Fibroblast of lung (primary cell): ENCODE measurements at places on chromosomes 3 and 15. TPM values are rescaled to one million over a fixed set of nuclear protein-coding genes. Genes with fewer than 3 reads are reported as not detected.

DNA sequence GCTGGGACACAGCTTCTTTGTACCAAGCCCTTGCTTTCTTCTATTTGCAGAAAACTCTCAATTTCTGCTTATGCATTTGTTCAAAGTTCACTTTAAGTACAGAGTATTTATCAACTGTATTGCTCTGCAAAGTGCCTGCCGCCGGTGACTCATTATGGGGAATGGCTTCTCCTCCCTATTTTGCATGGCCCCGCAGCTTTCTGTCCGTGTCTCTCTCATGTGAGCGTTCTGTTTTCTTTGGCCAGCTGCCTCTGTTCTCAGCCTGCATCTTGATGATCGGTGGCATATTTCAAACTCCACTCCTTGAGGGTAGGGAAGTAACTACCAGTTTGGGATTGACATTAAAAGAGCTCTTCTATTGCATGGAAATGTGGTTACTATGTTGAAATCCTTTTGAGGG, 28.6 kb upstream of the ST8SIA2 start:
- DNase-seq: peak; percentile 24

GRCh38 chr15:74138642-74139041, 8.3 kb downstream of the ISLR2 start:
- no peak for DNase-seq

- DNase-seq: no peak
Measured at GRCh38 chr3:187665010-187665409, 5.2 kb downstream of the SST start.

C3orf70 gene
- total RNA-seq: 0.26 and 0.33 TPM in 2 replicates

GRCh38 chr15:57036352-57036751, 117.9 kb downstream of the TCF12 start:
- no peak for DNase-seq

DNA sequence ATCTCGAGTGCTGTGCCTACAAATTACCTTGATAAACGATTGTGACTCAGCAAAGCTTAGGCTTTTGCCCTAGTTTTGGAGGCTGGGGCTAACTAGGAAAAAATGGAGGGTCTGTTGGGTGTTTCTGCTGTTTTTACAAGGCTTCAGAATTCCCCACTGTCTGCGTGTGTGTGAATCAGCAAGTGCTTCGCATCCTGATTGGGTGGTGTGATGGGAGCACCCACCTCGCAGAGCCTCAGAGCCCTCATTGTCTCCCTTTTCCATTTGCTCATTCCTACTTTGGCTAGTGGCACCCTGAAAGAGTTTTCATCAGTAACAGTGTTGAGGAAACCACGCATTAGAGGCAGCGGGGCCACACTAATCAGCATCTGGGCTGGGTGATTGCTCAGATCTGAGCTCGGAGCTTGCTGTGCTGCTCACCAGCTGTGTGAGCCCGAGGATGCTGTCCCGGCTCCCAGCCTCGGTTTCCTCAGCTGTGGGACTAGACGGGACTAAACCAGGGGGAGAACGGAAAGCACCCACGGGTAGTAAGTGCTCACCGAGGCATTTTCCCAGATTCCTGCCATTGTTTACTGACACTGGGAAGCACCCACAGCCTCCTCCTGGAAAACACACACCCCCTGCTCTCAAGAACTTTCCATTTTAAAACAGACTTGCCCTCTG, 40.6 kb downstream of the GOLGA8S start:
- DNase-seq: no peak

LXN gene
- 168 and 495 TPM in 2 replicates for total RNA-seq

DNA sequence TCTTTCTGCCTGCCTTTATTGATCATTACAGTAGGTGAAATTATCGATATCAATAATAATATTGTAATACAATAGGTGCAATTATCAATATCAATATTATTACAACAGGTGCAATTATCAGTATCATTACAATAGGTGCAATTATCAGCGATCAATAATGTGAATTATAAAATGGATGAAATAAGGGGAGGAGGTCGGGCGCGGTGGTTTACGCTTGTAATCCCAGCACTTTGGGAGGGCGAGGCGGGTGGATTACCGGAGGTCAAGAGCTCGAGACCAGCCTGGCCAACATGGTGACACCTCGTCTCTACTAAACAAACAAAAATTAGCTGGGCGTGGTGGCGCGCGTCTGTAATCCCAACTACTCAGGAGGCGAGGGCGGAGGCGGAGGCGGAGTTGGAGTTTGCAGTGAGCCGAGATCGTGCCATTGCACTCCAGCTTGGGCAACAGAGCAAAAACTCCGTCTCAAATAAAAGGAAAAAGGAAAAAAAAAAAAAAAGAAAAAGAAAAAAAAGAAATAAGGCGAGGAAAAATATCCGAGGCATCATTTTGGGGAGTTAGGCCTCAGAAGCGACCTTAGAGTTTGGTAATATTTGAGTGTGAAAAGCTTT, 611 bp upstream of the BNIP2 start:
- DNase-seq: peak; percentile 54

CHRNA3 gene
- total RNA-seq: not detected in 2 replicates

DNA sequence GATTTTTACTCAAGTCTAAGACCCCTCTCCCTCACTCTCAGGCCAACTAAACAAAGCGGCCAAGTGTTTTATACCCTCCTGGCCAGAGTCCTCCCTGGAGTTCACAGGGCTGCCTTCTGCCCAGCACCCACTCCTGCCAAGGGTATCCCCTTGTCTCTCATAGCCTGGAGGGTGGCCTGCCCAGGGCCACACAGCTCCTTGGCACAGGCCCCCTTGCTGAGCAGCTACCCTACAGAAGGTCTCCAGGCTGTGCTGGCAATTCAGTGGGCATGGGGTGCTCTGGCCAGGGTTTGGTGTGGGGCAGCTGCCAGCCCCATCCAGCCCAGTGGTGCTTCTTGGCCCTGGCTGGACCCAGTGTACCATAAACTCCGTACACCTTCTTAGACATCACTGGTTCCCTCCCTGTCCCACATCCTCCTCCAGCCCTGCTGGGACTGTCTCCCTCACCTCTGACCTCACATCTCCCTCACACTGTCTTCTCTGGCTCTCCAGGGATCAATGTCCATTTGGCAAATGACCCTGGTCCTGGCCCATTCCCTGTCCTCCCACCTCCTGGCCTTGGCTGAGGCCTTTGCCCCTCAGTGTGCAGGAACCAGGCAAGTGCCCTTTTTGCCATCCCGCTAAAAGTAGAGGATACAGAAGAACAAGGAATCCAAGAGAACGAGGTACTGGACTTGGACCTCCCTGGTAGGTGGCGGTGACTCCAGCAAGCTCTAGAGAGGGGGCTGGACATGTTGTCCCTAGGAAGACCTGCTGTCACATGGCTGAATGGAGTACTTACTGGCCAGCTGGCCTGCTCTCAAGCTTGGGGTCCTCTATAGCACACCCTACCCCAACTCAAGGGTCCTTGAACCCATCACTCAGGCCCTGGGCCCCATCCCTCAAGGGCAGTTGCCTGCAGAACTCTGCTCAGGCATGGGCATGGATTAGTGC, 50.0 kb upstream of the TRPM1 start:
- DNase-seq: no peak

DNA sequence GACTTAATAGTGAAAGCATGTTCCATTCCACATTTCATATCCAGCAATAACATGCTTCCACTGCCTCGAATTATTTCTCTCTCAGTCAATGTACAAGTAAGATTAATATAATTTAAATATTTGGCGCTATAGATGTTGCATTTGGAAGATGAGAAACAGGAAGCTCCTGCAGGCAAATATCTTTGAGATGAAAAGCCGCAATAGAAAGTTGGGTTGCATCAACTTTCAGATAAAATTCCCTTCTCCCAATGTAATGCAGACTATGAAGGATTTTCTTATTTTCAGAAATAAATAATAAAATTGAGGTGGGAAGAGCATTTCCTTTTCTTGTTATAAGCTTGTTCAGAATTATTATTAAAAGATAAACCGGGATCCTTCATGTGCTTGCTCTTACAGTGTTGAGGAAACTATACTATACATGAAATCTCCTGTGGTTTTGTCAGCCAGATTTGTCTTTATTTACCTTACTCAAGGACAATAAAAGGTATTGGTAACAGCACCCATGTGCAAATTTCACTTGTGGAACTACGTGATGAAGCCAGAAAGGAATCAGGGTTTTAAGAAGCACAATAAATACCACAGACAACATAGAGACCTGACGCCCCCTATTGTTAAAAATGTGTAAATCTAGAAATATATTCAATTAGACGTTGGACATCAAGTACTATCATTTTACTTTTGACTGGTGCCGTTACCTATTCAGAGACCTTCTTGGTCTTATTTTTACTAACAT, 307.0 kb downstream of the ARPP21 start:
- peak; percentile 50 for DNase-seq

- peak; percentile 62 for DNase-seq
Measured at GRCh38 chr3:171187706-171188290, 161.3 kb upstream of the SLC2A2 start.

DNA sequence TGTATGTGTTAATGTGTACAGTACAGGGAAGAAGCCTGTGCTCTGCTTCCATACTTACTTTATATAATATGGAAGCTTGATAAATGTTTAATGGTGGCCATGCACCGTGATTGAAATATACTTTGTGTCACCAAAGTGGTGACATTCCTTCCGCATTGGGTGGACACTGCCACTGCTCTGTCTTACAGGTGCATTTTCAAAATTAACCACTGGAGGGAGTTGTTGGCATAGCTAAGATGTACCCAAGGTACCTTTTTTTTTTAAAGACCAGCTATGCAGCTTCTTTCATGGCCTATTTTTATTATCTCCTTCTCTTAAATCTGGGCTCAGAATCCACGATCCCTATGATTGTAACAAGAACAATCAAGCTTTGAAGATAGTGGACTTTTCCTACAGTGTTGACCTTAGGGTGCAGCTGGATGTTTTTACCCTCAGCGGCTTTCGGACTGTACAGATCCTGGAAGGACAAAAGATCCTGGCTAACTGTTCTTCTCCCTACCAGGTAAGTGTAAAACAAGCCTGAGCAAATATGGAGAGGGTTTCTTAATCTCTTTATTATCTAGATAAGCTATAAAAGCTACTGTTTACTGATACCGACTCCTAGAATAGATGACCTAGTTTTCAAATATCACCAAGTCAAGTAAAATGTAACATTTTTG, 21.6 kb upstream of the PAK6 start:
- DNase-seq: peak; percentile 52

DNA sequence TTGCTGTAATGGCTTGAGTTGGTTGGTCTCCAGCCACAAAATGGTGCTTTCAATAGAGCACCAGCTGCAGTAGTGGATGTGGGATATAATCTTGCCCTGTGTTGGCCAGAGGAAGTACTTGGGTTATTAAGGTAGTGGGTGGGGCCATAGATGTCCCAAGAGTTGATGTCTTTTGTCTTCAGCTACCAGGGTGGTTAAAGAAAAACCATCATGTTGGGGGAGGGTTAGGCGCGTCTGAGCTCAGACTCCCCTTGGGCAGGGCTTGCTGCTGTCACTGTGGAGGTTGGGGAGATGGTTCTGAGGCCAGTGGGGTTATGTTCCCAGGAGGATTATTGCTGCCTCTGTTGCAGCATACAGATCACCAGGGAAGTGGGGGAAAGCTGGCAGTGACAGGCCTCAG, 46.9 kb upstream of the GADL1 start:
- no peak for DNase-seq

SLC27A2 gene
- total RNA-seq: under 0.01 and 0.66 TPM in 2 replicates
